ENCODE measurements at places on chromosomes 7 and 10.

- no peak for ATAC-seq
These were observed 178.4 kb downstream of the NSUN6 start for GRCh38 chr10:18472977-18473376.

- ATAC-seq, result peak; percentile 87
These were observed 22.7 kb downstream of the FAM237B start for GRCh38 chr7:90298145-90299038.

- no peak for ATAC-seq
These were observed 143.0 kb upstream of the TCF7L2 start for GRCh38 chr10:112807013-112807412.

GRCh38 chr10:1520909-1521565 lies 216.3 kb downstream of the ADARB2 start:
- ATAC-seq, result no peak

GRCh38 chr7:140327261-140327661 lies 71.1 kb downstream of the SLC37A3 start:
- no peak for ATAC-seq

GRCh38 chr10:126705951-126706565 lies 35.6 kb upstream of the C10orf90 start:
- ATAC-seq, result no peak

DNA sequence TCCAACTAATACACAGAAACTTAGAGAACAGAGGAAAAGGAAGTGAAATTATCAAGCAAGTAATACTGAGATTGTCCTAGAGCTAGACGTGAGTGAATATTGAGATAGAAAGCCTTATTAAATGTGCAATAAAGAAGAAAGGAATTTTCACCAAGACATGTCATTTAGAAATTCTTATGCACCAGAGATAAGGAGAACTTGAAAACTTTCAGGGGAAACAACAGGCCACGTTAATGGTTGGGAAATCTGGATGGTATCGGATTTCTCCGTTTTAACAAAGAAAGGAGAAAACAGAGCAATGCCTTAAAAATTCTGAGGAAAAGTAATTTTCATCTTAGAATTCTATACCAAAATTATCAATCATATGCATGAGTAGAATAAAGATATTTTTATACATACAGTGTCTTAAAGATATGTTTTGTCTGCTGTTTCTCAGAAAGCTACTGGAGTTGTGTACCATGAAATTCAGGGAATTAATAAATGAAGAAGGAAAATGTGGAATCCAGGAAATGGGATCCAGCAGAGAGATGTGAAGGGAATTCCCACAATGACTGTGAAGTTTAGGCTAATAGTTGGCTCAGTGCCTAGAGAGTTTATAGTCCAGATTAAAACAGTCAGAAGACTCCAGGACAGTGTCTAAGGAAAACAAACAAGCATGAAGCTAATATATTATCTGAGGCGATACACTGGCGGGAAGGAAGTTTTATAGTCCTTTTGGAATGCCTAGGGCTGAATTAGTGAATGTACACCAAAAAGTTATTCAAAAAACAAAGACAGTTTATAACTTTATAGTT lies 159.5 kb downstream of the PPP1R9A start:
- no peak for ATAC-seq

DNA sequence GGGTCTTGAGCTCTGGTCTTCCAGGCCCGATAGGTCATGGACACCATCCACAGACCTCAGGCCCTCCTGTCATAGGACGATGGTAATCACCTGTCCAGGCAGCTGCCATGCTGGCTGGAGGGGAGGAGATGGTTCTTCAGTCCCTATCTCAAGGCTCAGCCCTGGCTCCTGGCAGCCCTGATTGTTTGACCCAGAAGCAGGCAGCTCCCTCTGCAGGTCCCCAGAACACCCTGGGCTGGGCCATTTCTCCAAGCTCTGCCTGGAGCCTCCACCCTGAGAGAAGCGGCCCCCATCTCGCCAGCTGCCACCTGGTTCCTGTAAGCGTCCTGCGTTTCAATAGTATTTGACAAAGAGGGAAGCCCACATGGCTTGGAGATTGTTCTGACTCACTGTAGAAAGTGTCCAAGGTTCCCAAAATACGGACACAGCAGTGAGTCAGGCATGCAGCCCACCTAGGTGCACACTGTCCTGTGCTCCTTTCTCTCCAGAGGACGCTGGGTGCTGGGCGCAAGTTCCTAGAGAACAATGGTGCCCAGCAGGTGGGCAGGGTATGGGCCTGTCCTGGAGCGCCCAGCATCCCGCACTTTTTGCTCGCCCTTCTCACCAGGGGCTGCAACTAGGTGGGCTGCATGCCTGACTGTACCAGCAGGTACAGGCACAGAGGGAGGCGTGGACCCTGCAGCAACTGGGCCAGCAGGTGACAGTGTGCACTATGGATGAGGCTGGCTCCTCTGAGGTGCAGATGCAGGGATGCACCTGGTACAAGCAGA lies 72.4 kb upstream of the EBF3 start:
- ATAC-seq, result no peak

DNA sequence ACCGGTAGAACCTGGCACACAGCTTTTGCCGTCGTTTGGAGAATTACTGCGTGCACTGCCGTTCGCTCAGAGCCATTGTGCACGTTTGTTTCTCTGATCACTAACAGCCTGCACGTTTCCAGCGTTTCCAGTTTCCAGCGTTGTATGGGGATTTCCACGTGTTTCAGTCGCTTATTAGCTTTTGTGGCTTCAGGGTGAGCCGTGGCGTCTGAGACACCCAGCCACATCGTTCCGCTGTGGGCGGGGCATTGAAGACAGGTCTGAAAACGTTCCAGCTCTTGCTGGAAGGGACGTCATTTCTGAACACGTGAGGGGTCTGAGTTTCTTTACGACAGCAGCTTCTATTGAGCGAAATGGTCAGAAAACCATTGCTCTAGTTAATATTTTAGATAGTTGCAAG lies 164.8 kb downstream of the DNAJB6 start:
- peak; percentile 46 for ATAC-seq

- no peak for ATAC-seq
These were observed 587.8 kb upstream of the MKI67 start for GRCh38 chr10:128713874-128714570.

GRCh38 chr7:86768394-86768793 lies 124.7 kb downstream of the GRM3 start:
- ATAC-seq, result no peak

- no peak for ATAC-seq
These were observed 69.2 kb downstream of the SDK1 start for GRCh38 chr7:3370068-3370830.

DNA sequence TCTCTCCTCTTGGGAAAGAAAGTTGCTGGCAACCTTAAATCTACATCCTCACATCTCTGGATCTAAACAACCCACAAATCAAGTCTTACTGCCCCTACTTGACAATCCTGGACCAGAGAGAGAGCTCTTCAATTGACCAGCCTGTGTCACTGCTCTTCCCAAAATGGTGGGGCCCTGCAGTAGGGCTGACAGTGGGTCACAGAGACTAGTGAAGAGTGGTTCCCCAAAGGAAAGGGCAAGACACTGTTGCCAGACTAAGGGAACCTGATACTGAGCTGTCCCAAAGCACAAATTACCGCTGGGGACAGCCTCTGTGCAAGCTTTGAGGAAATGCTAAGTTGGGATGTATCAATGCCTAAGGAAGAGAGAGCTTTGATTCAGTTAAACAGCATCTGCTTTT lies 4.5 kb upstream of the GPRIN2 start:
- no peak for ATAC-seq

- no peak for ATAC-seq
These were observed 42.3 kb upstream of the MDFIC start for GRCh38 chr7:114879554-114879953.

- ATAC-seq, result no peak
These were observed 21.0 kb upstream of the APBB1IP start for GRCh38 chr10:26417136-26417535.

DNA sequence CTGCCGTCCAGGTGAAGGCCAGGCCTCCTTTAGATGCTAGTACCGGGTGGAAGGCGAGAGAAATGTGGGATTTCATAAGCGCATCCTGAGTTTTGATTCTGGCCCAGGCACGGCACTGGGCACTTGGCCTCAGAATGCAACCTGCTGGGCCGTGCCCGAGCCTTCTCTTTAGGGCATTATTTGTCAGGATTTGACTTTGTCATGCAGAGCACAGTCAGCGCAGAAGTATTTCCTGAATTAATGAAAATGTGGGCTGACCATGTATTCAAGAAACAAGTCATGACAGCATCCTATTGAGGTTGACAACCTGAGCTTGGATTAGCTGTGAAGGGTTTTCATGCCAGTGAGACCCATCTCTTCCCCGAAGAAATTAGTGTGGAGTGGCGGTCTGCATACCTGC lies 34.4 kb downstream of the RCC1L start:
- no peak for ATAC-seq

DNA sequence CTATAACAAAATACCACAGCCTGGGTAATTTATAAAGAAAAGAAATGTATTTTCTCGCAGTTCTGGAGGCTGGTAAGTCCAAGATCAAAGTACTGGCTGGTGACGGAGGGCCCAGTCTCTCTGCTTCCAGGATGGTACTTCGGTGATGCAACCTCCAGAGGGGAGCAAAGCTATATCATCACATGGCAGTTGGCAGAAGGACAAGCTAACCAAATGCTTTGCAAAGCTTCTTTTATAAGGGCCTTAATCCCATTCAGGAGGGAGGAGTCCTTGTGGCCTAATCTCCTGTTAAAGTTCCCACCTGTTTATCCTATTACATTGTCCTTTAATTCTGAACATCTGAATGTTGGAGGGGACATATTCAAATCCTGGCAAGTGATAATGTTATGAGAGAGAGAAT lies 134.1 kb upstream of the SP4 start:
- no peak for ATAC-seq

- ATAC-seq, result no peak
These were observed 77.5 kb upstream of the KMT2E start for GRCh38 chr7:104936546-104936945.

DNA sequence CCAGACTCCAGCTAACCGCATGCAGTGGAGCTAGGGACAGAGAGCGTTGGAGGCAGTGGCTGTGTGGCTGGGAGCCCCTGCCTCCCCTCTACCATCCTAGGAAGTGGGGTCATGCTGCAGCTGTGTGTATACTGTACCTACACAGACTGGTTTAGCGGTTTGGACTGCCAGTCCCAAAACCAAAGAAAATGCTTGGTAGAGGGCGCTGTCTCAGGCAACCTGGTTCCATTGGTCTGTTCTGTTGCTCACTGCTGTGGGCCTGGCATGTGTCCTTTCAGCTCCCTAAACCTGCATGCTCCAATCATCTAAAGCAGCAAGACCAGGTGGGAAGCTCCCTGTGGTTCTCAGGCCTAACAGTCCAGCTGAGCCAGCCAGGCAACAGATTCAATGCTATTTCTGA lies 4.5 kb downstream of the RBP4 start:
- no peak for ATAC-seq

DNA sequence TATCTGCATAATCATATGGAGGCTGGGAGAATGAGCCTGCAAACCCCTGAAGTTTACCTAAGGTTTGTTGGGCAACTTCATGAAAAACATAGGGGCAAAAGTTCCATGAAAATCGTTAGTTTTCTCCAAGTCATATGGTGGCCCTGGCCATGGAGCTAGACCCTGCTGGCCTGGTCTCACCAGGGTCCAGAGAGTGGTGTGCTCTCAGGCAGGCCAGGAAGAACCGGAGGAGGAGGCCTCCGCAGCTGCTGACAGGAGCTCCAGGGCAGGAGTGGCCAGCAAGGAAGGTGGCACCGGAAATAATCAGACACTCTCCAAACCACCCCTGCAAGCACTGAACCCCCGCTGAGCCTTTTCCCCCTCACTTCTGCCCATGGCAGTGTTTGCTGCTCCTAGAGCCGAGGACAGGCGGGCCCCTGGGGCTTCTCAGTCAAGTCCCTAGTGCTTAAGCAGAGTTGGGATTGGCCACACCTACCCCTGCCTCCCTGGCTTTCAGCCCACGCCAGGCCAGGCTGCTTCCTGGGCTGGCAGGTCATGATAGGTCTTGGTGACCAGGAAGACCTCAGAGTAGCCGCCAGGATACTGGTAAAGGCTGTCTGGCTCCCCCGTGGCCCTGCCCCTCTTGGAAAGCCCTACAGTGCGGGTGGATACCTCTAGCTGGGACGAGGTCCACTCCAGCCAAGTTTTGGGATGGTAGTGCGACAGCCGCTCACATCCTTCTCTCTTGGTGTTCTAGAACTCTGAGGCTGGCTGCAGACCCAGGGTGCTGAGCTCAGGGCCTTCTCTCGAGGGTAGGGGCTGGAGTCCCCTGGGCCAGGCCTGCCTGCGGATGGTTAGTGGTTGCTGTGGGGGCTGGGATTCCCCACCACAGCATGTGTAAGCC lies 242.8 kb downstream of the MGMT start:
- ATAC-seq, result no peak

GRCh38 chr10:114077347-114077746 lies 33.7 kb downstream of the ADRB1 start:
- no peak for ATAC-seq

DNA sequence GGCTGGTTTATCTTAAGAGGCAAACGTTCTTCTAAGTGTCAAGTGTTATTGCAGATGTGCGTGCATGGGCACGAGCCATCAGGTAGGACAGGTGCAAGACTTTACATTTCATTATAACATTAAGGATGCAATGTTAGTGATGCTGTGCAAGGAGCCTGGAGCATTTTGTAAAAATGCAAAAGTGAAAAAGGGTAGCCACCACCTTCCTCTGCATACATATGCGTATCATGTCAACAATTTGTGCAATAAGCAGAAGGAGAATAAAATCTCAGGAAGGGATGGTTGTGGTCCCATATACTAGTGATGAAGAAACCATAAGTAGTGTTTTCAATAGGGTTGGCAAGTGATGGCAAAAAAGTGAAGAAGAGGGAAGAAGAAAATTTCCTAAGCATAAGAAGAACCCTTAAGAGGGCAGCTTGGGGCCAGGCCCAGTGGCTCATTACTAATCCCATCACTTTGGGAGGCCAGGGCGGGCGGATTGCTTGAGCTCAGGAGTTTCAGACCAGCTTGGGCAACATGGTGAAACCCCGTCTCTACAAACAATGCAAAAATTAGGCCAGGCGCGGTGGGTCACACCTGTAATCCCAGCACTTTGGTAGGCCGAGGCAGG lies 7.5 kb downstream of the PIK3AP1 start:
- no peak for ATAC-seq

GRCh38 chr10:126349101-126349500 lies 39.2 kb downstream of the ADAM12 start:
- no peak for ATAC-seq

- ATAC-seq, result no peak
These were observed 45.6 kb upstream of the SCIN start for GRCh38 chr7:12524794-12525386.

DNA sequence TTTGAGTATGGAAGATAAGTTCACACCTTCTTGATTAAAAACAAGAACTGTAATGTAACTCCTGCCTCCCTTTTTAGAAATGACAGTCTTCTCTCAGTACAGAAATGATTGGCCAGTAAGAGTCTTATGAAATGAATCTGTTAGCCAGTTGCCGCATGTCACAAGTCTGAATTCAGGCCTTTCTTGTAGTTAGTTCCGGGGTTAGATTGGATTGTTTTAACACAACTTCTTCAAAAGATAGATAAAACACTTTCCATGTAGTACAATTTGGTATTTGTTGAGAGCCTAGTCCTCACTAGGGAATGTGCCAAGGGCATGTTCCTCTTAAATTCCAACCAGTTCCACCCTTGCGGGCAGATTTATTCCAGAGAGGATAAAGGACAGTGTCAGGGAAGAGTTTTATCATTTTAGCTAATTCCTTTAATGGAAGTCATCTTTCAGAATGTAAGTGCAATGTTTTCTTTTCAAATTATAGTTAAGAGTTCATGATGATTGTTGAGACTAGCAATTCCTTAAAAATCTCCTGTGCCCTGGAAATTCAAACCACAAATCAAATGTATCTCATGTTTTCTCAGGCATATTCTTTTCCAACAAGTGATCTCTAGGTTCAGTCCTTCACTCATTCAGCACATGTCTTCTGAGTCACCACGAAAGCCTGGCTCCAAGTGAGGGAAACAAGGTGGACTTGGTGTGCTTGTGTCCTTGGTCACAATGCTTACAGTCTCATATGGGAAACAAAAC lies 4.1 kb downstream of the FHIP2A start:
- ATAC-seq, result peak; percentile 66

GRCh38 chr10:114403541-114404161 lies 651 bp downstream of the AFAP1L2 start:
- ATAC-seq, result no peak
